B cell (primary cell): ENCODE measurements at places on chromosomes 3 and 15. TPM values are rescaled to one million over a fixed set of nuclear protein-coding genes. Genes with fewer than 3 reads are reported as not detected.
A peak's percentile ranks its signal among the peaks of the same experiment; 100 is the strongest.

DNA sequence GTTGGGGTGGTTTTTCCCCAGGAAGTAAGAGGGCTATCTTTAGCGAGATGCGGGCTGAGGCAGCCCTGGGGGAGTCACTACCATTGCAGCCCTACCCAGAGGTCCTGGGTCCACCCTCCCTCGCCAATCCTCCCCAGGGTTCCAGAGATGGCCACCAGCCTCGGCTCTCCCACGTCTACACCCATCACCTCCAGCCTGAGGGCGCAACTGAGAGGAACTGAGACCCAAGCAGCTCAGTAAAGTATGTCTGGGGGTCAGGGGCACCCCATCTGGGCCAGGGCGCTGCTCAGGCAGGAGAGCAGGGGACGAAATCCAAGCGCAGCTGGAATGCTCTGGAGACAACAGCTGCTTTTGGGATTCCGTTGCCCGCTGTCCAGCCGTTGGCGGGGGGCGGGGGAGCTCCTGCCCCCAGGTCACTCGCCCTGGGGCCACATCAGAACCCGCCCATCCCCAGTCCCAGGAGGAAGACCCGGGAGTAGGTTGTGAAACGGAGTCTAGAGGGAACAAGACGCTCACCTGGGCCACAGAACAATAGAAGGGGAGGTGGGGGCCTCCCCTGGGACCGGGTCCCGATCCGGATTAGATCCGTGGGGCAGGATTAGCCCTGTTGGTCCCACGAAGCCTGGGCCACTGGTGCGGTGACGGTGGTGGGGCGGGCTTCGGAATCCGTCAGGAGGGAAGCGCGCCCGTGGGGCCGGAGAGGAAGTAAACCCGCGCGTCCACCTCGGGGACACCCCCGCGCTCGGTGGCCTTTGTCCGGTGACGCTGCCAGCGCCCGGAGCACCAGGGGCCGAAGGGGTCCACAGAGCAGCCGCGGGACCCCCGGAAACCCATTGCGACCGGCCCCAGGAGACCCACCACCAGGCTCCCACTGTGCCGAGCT is 1.4 kb upstream of the NDUFAF3 start:
- DNase-seq, result peak; percentile 60

DNA sequence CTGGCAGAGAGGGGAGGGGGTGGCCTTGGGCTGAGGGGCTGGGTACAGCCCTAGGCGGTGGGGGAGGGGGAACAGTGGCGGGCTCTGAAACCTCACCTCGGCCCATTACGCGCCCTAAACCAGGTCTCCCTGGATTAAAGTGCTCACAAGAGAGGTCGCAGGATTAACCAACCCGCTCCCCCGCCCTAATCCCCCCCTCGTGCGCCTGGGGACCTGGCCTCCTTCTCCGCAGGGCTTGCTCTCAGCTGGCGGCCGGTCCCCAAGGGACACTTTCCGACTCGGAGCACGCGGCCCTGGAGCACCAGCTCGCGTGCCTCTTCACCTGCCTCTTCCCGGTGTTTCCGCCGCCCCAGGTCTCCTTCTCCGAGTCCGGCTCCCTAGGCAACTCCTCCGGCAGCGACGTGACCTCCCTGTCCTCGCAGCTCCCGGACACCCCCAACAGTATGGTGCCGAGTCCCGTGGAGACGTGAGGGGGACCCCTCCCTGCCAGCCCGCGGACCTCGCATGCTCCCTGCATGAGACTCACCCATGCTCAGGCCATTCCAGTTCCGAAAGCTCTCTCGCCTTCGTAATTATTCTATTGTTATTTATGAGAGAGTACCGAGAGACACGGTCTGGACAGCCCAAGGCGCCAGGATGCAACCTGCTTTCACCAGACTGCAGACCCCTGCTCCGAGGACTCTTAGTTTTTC is 4.9 kb downstream of the ISL2 start:
- peak; percentile 67 for DNase-seq

DNA sequence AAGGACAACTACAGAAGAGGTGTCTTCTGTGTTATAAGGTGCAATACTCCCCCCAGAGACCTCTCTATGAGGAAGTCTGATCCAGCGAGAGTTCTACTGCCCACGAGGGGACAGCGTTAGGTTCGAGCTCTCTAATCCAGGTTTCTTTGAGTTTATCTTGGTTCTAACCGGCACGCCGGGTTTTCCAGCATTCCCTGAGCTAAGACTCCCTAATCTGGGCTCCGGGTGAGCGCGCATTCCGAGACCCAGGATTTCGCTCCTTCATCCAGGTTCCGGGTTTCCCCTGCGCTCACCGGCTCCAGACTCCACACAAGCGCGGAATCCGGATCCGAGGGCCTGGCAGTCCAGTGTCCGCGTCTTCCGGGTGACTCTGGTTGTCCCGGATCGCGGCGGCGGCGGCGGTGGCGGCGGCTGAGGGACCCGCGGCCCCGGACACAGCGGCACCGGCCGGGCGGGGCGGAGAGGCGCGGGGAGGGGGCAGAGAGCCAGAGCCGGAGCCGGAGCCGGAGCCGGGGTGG is at the start of gene ZNF609:
TSS of gene ZNF609 (plus strand) at position 373 of the 518 bp plus-strand sequence. CDS start 38,842 bp downstream, outside the sequence.
- DNase-seq, result peak; percentile 89

- no peak for DNase-seq
These were observed 134.1 kb downstream of the MBNL1 start for GRCh38 chr3:152402695-152403451.

- DNase-seq, result no peak
These were observed 308.3 kb upstream of the SEMA6D start for GRCh38 chr15:47409038-47409437.

DNA sequence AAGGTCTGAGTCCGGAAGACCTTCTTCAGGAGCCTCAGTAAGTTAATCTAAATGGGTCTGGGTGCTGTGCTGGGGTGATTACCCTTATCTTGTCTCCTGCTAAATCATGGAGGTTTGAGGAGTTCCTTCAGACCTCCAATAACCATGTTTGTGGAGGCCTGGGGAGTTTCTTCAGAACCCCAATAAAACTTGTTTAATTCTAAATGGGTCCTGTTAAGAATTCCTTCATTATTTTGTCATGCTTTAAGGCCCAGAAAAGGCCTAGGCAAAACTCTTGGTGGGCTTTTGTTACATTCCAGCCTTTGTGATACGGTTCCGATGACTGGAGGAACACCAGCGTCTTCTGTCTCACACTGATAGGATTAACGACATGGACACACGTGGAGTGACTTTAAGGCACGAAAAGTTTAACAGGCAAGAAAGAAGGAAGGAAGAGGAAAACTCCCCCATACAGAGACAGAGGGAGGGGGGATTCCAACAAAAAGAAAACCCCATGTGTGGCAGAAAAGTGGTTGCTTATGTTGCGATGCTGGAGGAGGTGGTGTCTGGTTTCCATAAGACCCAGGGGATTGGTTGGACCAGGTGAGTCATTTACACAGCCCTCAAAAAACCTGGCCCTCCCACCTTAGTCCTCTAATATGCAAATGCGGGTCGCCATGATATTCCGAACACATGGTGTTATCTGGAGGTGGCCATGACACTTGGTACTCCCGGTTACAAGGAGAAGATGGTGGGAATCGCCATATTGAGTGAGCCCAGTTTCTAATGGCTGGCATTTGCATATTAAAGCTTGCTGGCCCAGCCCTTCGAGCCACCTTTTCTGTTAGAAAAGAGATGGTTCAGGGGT is 72.6 kb upstream of the MFGE8 start:
- no peak for DNase-seq

GRCh38 chr3:113834983-113835382 is 3.6 kb upstream of the GRAMD1C start:
- no peak for DNase-seq

DNA sequence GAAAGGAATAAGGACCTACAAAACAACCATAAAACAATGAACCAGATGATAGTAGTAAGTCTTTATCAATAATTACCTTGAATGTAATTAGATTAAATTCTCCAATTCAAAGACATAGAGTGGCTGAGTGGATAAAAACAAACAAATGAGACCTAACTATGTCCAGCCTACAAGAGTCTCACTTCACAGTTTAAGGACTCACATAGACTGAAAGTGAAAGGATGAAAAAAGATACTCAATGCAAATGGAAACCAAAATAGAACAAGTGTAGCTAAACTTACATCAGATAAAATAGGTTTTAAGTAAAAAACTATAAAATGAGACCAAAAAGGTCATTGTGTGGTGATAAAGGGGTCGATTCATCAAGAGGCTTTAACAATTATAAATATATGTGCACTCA is 21.9 kb upstream of the NR1I2 start:
- DNase-seq, result no peak

DNA sequence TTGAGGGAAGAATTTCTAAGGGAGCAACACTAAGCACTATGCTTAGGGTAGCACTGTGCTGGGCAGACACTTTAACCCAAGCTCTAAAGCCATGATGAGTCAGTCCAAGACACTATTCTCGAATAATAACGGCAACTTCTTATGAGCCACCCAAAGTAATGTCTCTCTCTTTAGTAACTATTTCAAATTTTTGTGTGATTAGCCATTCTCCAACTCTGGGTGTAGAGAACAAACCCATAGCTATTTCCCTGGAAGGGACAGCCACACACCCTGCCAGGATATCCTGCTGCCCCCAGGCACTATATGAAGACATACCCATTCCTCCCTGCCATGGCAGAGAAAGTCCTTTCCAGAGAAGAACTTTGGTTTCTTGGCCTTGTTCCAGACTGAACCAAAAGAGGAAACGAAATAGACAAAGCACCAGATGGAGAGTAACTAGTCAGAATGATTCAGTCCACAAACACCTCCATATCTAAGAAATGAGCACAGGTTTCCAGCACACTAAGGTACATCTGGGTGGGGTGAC is 384.9 kb upstream of the THBS1 start:
- no peak for DNase-seq

DNA sequence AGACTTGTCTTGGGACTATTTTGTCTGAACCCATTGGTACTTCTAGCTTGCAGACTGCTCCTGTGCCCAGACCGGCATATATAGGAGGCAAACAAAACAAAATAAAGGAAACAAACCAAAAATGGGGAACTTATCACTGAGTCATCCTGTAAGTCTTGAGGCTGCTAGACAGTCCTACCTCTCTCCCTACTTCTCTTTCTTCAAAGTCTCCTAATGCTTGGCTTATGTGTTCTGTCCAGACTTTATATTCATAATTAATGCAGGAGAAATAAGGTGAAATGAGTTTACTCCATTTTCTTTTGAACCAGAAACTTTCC is 266.2 kb downstream of the ZNF385D start:
- no peak for DNase-seq

- DNase-seq, result no peak
These were observed 257.8 kb downstream of the CD47 start for GRCh38 chr3:107833043-107833442.

DNA sequence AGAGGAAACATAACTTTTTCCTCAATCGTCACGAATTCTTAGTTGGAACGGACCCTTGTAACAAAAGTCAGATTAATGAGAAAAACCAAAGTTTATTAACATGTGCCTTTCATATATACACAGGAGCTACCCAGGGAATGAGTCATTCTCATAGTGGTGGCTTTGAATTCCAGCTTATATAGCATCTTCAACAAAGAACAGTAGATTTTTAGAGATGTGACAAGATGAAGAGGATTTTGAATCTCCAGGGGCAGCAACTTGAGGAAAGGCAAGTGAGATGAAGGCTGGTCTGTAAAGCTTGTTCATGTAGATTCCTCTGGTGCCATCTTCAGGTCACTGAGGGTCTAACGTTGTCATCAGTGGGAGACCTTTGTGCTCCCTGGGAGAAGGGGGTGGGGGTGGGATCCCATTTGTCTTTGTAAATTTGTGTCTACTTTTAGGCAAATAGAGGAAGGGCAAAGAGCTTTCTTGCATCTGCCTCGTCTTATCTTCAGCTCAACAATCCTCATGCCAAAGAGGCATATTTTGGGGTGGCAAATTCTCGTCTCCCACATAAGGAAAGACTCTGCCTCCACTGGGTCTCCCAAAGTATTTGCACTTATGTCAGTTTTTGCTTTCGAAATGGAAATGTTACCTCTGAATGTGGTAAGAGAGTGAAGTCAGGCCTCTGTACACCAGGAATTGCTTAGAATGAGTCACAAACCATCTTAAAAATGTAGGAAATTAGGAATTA is 29.5 kb downstream of the CLEC3B start:
- DNase-seq, result no peak

DNA sequence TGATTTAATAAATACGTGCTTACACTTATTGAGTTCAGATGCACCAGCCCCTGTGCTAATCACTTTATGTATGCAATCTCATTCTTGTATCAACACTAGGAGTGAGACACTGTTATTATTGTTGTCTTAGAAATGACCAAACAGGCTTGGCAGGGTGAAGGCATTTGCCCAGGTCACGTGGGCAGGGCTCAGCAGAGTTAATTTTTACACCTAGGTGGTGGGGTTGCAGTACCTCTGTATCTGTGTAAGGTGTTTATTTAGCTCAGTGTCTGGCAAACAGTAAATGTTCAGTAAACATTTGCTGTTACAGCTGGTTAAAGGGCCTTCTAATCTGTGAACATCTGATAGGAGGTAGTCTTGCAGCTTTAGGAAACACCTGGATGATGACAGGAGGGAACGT is 200.0 kb downstream of the CACNA2D3 start:
- no peak for DNase-seq

- DNase-seq, result no peak
These were observed 1006.7 kb upstream of the ALCAM start for GRCh38 chr3:104360038-104360437.

DNA sequence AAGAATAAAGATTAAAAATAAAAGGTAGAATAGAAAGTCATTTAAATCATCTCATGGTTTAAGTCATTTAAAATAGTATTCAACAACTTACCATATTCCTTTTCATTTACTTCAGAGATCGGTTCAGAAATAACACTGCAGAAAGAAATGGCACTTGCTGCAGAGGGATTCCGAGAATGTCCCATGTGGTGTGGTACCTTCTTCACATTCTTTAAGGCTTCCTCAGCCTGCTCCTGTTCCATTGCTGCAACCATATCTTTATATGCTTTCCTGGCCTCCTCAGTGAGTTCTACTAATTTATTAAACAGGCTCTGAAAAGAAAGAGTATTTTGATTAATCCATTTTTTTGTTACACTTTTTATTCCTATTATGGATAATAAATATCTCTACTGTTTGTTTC is 32.6 kb upstream of the SHC4 start:
- DNase-seq, result no peak

DNA sequence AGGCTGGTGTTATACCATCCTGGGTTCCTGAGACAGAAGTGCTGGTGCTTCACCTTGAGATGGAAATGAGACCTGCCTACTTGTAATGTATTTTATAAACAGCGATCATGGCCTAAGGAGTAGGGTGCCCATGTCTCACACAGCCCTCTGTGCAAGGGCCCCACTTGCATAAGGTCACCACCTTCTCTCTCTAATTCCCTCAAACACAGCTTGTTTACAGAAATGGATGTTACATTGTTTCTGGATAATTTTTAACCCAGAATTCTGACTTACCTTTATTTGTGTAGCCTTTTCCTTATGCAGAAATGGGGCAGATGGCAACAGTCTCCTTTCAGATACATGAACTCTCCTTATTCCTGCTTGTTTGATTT is 95.1 kb upstream of the UMPS start:
- no peak for DNase-seq

- no peak for DNase-seq
These were observed 81.1 kb upstream of the SLC4A7 start for GRCh38 chr3:27565201-27565852.

The SLC24A5 gene
- polyA plus RNA-seq, result not detected in 2 replicates

The ROPN1 gene
- polyA plus RNA-seq, result not detected in 2 replicates

The PARL gene
- polyA plus RNA-seq, result 23.5 and 32.6 TPM in 2 replicates

The ADGRG7 gene
- not detected in 2 replicates for polyA plus RNA-seq

The TGM5 gene
- not detected in 2 replicates for polyA plus RNA-seq

The LSM3 gene
- polyA plus RNA-seq, result 2.8 and 4.2 TPM in 2 replicates

The MIX23 gene
- polyA plus RNA-seq, result 9.2 and 17.4 TPM in 2 replicates

The XXYLT1 gene
- polyA plus RNA-seq, result 1.9 and 2.6 TPM in 2 replicates

The SPATA12 gene
- not detected in 2 replicates for polyA plus RNA-seq
